ENCODE measurements at places on chromosomes 7 and 10. TPM values are rescaled to one million over a fixed set of nuclear protein-coding genes. Genes with fewer than 3 reads are reported as not detected.

The TMEM72 gene
- total RNA-seq, result not detected

The CLDN4 gene
- 2.7 TPM for total RNA-seq

DNA sequence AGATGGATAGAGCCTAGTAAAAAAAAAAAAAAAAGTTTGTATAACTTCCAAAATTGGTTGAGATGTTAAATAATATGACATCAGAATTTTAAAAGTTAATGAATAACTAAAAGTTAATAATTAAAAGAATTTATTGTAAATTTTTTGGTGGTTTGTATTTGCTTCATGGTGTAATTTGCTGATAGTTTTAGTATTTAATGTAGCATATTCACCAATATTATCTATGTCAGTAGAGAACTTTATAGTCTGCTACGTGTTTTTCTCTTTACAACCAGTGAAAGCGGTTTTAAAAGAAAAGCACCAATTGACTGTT, 51.8 kb upstream of the STEAP4 start:
- H3K4me3 ChIP-seq, result no peak overlapping the region
- H3K36me3 ChIP-seq, result no peaks in the 10 kb centered on the region
- no peak for DNase-seq
- H3K27me3 ChIP-seq, result no peaks in the 10 kb centered on the region
- no peak overlapping the region for H3K27ac ChIP-seq
- no peaks in the 10 kb centered on the region for H3K4me1 ChIP-seq

DNA sequence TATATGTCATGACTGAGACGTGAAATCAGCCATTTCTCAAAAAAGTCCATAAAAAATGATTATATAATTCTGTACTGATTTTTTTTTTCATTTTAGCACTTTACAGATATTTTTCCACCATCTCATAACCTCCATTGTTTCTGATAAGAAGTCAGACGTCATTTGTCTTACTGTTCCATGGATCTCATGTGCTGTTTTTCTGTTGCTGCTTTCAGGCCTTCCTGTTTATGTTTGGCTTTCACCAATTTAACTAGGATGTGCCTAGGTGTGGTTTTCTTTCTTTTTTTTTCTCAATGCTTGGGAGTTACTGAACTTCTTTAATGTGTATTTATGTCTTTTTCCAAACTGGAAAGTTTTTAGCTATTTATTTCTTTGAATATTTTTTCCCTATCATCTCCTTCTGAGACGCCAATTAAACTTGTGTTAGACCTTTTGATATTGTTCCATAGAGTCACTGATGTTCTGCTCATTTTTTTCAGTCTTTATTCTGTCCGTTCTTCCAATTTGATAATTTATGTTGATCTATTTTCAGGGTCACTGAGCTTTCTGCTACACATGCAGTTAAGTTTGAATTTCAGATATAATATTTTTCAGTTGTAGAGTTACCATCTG, 43.3 kb downstream of the TAF3 start:
- DNase-seq, result no peak
- no peaks in the 10 kb centered on the region for H3K36me3 ChIP-seq
- no peak overlapping the region for H3K4me3 ChIP-seq
- H3K27ac ChIP-seq, result no peak overlapping the region

- no peak overlapping the region for H3K4me3 ChIP-seq
- H3K27me3 ChIP-seq, result no peaks in the 10 kb centered on the region
- DNase-seq, result no peak
- no peak overlapping the region for H3K27ac ChIP-seq
- H3K4me1 ChIP-seq, result no peaks in the 10 kb centered on the region
These were observed 5.9 kb upstream of the PRSS58 start for GRCh38 chr7:142263598-142264380.

- DNase-seq, result no peak
- peaks cover 5% of the 10 kb centered on the region for H3K27me3 ChIP-seq
- no peak overlapping the region for H3K27ac ChIP-seq
- H3K36me3 ChIP-seq, result no peaks in the 10 kb centered on the region
- peak overlapping the region; percentile 9 for H3K4me3 ChIP-seq
These were observed 177.1 kb downstream of the FRMD4A start for GRCh38 chr10:14153570-14154055.

- H3K36me3 ChIP-seq, result no peaks in the 10 kb centered on the region
- no peak overlapping the region for H3K4me3 ChIP-seq
- no peak for DNase-seq
- no peaks in the 10 kb centered on the region for H3K4me1 ChIP-seq
- H3K27me3 ChIP-seq, result no peaks in the 10 kb centered on the region
- H3K27ac ChIP-seq, result no peak overlapping the region
These were observed 31.4 kb upstream of the FRMD4A start for GRCh38 chr10:14362104-14362503.

DNA sequence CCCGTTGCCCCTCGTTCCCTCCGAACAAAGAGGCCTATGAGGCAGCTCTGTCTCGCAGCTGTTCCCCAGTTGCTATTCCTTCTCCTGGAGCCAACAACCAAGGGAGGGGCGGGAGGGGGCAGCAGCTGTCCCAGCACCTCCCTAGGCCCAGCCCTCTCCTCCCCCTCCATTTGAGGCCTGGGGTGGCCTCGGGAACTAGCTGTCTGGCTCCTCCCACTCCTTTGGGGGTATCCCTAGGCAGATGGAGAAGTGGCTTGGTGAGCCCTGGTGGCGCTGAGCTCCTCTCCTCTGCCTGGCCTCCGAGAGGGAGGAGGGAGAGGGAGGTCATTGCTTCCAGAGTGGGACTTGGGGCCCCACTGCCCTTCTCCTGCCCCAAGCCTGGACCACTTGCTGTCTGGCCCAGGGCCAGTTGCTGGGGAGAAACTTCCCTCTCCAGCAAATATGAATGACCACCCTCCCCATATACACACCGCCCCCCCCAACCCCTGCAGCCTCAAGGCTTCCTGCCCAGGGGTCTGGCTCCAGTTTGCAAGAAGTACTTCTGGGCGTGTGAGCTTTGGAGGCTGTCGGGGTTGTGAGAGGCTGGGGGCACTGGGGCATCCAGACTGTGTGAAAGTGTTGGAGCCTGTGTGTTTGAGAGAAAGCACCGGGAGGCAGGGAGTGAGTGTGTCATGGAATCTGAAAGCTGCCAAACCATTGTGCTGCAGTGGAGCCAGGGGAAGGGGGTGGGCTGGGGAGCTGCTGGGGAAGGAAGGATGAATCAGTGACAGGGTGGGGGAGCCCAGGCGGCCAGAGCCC, 3.1 kb downstream of the FLNC start:
- DNase-seq, result no peak
- H3K4me1 ChIP-seq, result peaks cover 86% of the 10 kb centered on the region
- no peaks in the 10 kb centered on the region for H3K27me3 ChIP-seq
- peak overlapping the region; percentile 99 for H3K27ac ChIP-seq
- peaks cover 10% of the 10 kb centered on the region for H3K36me3 ChIP-seq

DNA sequence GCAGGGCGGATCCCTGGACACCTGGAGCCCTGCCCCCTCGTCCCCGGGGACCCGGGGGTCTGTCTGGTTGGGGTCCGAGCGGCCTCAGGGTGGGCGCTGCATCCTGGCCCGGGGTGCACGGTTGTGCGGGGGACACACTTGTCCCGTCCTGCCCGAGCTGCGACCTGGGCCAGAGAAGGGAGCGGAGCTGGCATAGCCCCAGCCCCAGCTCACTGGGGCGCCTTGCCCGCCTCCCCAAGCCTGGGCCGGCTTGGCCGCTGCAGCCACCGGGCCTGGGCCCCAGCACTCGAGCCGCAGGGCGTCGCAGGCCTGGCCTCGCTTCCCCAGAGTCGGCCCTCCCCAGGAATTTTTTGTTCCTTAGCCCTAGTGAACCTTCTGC, 54.5 kb downstream of the GLRX3 start:
- peaks cover 30% of the 10 kb centered on the region for H3K36me3 ChIP-seq
- peak overlapping the region; percentile 63 for H3K4me3 ChIP-seq
- no peak overlapping the region for H3K27ac ChIP-seq
- H3K4me1 ChIP-seq, result peaks cover 14% of the 10 kb centered on the region

DNA sequence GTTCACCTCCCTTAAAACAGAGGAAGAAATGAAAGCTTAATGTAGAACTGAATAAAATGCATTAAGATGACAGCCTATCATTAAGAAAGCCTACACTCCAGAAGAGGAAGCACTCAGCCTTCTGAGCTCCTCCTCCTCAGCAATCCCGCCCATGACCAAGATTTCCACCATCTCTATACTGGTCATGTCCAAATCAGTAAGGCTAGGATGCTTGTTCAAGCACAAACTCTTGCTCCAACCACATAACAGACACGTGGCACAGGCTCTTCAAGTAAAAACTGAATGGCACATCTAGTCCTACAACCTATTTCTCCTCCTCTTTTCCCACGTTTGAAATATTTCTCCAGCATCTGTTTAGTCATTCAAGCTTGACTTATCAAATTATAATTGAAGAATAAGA, 454.1 kb downstream of the PARD3 start:
- H3K27me3 ChIP-seq, result no peaks in the 10 kb centered on the region
- H3K36me3 ChIP-seq, result peaks cover 10% of the 10 kb centered on the region
- DNase-seq, result no peak
- H3K27ac ChIP-seq, result no peak overlapping the region
- no peak overlapping the region for H3K4me3 ChIP-seq

DNA sequence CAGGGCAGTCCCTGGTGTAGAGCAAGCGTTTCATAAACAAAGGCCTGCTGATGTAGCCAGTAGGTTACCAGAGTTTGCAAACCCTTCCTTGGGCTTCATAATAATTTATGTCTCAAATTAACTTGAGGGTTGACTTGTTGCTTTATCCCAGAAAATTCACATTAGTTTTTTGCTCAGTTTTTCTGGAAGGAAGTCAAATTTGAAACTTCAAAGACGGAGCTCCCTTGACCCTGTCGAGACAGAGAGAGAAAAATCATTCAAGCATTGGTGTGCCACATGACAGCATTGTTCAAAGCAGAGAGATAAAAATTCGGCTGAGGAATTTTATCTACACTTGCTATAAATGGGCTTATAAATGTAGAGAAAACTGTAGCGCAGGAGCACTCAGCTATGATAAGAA, 627.7 kb downstream of the TNS3 start:
- H3K36me3 ChIP-seq, result no peaks in the 10 kb centered on the region
- H3K4me3 ChIP-seq, result no peak overlapping the region
- no peak overlapping the region for H3K27ac ChIP-seq
- no peaks in the 10 kb centered on the region for H3K4me1 ChIP-seq

Measured in esophagus muscularis mucosa (tissue), 4 donors.